GM18507 (cell line): ENCODE measurements at places on chromosomes 4 and X.

DNA sequence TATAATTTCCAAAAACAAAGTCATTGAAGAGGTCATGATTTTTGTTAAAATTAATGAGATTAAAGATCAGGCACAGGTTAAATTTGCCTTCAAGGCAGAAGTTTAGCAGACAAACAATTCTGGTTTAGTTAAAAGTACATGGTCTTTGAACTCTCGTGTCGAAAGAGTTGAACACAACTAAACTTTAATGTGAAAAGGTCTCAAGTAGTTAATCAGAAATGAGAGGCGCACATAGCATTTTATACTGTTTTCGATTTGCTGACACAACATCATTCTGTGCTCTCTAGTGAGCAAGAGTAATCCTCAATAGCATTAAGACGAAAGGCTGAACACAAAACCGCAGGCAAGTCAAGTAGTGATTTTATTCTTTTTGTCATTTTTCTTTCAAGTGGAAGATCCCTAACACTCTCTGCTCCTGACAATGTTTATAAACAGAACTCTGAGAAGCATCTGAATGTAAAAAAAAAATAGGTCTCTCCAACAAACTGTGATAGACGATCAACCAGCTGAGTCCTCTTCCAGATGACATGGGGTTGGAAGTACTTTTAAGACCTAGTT, 49.8 kb downstream of the SH3RF1 start:
- no peak for DNase-seq

GRCh38 chrX:137848266-137848905, 282.5 kb downstream of the ZIC3 start:
- DNase-seq = no peak

- no peak for DNase-seq
Measured at GRCh38 chr4:119833611-119834010, 205.0 kb upstream of the PDE5A start.

DNA sequence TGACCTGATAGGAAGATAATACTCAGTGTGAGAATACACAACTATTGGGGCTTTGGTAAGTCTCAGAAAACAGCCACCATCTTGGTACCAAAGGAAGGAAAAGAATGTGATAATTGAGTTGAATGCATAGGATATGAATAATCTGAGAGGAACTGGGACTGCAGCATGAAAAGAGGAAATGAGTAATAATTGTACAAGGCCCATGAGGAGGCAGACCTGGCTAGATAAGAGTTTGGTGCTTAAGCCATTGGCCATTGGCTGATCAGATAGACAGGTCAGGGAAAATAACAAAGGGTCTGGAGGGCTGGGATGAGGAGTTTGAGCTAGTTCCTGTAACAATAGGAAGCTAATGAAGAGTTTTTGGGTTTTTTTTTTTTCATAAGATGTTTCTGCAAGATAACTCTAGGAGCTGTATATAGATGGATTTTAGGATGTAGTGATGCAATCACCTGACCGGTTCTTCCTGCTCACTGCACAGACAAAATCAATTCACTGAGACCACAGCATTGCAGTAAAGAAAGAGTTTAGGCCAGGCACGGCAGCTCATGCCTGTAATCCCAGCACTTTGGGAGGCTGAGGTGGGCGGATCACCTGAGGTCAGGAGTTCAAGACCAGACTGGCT, 5.3 kb upstream of the TRMT2B start:
- DNase-seq = peak; percentile 3

DNA sequence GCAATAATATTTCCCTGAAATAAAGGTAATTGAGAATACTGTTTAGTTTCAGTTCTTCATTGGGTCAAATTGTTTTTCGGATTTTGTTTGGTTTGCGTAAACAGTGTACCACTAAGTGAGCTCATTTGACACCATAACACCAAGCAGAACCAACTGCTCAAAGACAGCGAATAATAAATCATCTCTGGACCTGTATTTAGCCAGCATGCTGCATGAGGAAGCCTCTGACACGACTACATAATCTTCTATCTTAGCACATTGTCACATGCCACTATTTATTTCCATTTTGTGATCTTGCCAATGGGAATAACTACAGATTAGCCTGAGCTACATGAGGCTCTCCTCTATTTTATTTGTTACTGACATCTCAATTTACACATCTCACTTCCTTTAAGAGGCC, 12.1 kb upstream of the PRKG2 start:
- no peak for DNase-seq

GRCh38 chr4:23680671-23681518, 209.0 kb downstream of the PPARGC1A start:
- no peak for DNase-seq

DNA sequence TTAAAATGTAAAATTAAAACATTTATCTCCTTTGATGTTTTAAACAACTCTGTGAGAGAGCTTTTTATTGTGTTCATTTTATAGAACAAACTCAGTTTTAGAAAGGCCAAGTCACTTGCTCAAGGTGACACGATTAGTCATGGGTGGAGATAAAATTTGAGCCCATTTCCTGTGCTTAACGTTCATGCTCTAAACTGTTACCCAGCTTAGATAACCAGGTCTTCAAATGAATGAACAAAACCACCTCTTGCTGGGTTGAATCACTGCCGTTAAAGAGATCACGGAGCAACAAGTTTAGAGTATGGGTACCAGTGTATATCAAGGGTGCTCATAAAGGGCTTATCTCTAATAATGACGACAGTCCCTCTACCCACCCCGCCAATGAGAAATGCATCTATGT, 10.2 kb upstream of the CASK start:
- DNase-seq = no peak

- DNase-seq = no peak
Measured at GRCh38 chr4:109355835-109356234, 53.4 kb upstream of the COL25A1 start.
